Activated CD4-positive, alpha-beta memory T cell treated with anti-CD3 and anti-CD28 coated beads, Interleukin-2, amount 10 ng/mL, durations not matched to agents 7 days and 5 days (primary cell): ENCODE measurements at places on chromosomes 16 and 17.

GRCh38 chr17:55649957-55650597 lies 72.6 kb downstream of the TMEM100 start:
- no peak for DNase-seq

GRCh38 chr17:14316126-14316832 lies 15.4 kb downstream of the HS3ST3B1 start:
- no peak for DNase-seq

- DNase-seq = no peak
Measured at GRCh38 chr16:1308036-1308976, 1.1 kb upstream of the UBE2I start.

DNA sequence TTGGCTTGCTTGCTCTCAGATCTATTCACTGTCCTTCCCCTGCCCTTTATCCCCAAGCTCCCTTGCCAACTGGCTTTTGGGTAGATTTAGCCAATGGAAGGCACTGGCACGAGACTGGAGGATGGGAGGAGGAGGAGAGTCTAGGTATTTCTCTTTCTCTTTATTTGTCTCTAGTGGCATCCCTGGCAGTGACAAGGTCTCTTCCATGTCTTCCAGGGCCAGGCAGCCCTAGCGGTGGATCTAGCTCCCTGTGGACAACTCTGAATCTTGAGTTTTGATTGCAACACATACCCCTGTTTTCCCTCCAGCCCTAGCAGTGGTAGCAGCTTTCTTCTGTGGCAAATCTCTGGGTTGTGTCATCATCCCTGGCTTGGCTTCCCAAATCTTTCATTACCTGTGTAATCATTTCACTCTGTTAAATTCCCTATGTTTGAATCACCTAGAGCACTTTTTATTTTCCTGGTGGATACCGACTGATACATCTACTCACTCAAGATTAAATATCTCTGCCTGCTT lies 171.1 kb upstream of the IRX6 start:
- DNase-seq = no peak

- DNase-seq = no peak
Measured at GRCh38 chr17:8186446-8186786, 3.6 kb downstream of the BORCS6 start.

DNA sequence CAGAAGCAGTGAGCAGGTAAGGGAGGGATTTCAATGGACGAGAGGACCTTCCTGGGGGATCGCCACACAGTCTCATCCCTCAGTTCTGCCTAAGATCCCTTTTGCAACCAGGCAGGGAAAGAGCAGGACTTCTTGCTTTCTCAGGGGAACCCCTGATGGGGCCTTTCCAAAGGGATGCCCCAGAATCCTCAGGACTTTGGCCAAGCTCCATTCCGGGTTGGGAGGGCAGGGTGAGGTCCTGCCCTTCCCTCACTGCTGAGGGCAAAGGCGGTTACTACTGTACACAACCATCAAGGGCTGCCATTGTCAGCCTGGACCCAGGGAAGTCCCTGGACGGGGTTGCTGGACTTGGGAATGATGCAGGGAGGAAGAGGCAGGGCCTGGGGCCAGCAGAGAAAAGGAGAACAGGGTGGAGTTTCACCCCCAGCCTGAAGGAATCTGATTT lies 9.7 kb downstream of the PRR29 start:
- no peak for DNase-seq

DNA sequence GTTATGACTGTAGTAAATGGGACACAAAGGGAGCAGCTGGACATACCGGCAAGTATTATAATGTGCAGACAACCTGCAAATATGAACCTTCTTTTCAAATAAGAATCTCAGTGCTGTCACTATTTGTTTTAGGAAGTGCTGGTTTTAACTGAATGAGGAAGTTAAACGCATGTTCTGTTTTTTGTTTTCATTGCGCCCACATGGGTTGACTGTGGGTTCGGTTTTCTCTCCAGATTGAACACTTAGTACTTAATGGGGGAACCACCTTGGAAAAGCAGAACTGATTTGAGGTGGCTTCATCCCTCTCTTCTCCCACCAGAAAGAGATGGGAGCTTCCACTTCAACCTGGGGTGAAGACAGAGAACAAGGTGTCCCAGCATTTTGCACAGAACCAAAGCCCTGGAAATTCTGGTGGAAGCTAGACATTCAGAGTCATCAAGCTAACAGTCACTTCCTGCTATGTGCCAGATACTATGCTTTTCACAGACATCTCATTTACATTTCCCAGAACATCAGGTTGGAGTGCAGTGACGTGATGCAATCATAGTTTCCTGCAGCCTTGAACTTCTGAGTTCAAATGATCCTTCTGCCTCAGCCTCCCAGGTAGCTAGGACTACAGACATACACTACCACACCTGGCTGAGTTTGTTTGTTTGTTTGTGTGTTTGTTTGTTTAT lies 149.8 kb downstream of the CDH13 start:
- no peak for DNase-seq

DNA sequence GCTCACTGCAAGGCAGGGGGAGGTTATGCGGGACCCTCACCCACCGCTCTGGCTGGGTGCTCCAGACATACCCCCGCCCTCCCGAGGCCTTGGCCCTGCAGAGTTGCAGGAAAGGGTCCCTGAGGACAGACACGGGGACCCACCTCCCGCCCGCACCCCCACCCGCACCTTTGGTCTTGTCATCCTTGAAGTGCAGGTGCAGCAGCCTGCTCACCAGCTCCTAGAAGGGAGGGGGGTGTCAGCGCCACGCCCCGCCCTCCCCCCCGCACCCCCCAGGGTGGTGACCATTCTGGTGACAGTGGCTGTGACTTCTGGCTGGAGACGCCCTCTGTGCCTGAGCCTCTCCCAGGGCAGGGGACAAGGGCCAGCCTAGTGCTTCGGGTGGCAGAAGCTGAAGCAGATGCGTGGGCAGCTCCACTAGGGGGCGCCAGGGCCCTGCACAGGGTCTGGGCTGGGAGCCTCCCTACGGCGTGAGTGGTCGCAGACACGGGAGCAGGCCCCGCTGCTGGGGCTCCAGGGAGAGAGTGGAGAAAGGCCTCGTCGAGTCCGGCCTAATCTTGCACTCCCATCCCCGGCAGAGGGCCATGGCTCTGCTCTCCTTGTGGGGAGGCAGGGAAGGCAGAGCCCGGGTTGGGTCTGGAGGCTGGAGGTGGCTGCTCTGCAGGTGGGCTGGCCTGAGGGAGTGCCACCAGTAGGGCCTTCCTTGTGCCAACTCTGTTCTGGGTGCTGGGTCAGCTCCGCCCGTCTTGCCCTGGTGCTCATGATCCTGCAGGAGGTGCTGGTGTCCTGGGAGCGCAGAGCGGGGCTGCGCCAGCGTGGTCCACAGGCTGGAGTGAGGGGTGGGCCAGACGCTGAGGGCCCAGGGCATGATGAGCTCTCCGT lies 2.7 kb downstream of the CENPX start:
- peak; percentile 73 for DNase-seq

DNA sequence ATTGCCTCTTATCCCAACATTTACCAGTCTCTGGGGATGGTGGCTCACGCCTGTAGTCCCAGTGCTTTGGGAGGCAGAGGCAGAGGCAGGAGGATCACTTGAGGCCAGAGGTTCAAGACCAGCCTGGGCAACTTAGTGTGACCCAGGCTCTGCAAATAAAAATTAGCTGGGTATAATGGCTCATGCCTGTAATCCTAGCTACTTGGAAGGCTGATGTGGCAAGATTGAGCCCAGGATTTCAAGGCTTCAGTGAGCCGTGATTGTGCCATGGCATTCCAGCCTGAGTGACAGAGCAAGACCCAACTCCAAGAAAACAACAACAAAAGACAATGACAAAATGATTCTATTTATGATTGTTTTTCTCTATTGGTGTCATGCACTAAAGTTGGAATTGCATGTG lies 244.9 kb downstream of the RBFOX1 start:
- DNase-seq = no peak

DNA sequence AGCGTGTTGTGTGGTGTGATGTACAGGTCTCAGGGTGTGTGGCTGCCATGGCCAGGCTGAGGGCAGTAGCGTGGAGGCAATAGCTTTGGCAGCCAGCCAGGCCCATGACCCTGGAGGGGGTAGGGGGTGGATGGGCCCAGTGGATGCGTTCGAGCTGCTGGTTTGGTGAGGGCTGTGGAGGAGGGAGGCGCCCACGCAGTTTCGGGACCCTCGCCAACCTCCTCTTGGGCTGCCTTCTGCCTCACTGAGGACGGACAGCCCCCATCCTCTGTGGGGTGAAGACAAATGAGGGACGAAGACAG lies 238.6 kb upstream of the GSE1 start:
- no peak for DNase-seq

GRCh38 chr17:1183171-1183873 lies 3.5 kb upstream of the ABR start:
- DNase-seq = no peak

GRCh38 chr16:17474037-17474436 lies 3.3 kb upstream of the XYLT1 start:
- no peak for DNase-seq

GRCh38 chr16:2987833-2988232 lies 7.6 kb upstream of the PKMYT1 start:
- DNase-seq = no peak

- DNase-seq = no peak
Measured at GRCh38 chr16:20866145-20866772, 33.9 kb downstream of the DCUN1D3 start.

GRCh38 chr16:81610144-81610842 lies 165.7 kb downstream of the CMIP start:
- no peak for DNase-seq

DNA sequence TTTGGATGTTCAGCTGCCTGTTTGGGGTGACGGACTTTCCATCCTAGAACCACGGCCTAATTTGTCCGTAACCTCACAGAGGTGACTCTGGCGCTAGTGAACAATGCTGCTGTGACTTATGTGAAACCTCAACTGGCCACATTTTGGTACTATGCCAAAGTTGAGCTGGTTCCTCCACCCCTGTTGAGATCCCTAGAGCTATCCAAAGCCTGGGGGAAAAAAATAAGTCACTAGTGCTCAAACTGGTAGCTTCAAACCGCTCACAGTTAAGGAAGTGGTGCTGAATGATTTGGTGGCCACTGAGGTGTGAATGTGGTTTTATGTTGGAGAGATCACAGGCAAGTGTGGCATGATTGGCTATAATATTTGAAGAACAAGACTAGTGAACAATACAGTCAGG lies 11.3 kb upstream of the TUBG2 start:
- DNase-seq = no peak

DNA sequence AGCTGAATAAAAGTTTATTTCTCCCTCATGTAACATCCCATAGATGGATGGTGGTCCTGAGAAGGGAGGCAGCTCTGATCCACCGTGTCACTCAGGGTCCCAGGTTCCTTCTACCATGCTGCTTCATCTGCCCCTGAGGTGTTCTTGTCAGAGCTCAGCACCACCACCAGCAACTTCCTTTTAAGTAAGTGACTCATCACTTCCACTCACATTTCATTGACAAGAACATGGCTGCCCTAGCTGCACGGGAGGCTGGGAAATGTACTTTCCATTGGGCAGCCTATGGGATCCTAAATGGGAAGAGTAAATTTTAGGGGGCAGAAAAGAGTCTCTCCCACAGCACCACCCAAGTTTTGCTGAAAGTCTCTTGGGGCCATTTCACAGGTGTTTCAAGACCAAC lies 134.7 kb downstream of the USP31 start:
- no peak for DNase-seq

- DNase-seq = no peak
Measured at GRCh38 chr16:89047331-89048089, 46.1 kb upstream of the ACSF3 start.

DNA sequence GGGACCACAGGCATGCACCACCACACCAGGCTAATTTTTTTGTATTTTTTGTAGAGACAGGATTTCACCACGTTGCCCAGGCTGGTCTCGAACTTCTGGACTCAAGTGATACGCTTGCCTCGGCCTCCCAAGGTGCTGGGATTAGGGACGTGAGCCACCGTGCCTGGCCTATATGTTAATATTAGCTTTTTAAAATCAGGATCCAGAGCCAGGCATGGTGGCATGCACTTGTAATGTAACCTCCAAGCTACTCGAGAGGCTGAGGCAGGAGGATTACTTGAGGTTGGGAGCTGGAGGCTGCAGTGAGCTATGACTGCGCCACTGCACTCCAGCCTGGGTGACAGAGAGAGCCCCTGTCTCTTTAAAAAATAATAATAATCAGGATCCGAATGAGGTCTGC lies 8.5 kb upstream of the ADCY7 start:
- peak; percentile 9 for DNase-seq

GRCh38 chr17:36148559-36149295 lies 27.7 kb downstream of the TBC1D3B start:
- peak; percentile 81 for DNase-seq

GRCh38 chr17:70875729-70876310 lies 706.5 kb downstream of the KCNJ2 start:
- DNase-seq = no peak
